ENCODE measurements at places on chromosomes 7 and 10.

GRCh38 chr10:115441907-115442545 lies 348.9 kb downstream of the ATRNL1 start:
- no peak for DNase-seq

- DNase-seq = no peak
Measured at GRCh38 chr10:49115796-49116508, 630 bp upstream of the VSTM4 start.

DNA sequence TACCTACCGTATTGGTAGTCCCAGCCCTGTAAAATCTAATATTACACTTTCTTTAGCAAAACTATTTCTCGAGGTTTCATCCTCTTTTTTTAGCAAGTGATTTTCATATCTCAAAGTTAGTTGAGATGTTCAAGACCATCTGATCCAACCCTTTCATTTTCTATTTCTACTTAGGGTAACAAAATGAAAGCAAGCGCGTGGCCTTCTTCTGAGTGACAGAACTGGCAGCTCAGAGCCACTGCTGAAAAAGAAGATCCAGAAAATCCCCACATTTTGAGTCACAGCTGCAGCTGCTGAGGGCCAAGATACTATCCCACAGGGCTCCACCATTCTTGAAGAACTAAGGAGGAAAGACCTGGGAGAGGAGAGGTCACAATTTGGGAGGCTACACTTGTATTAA lies 24.8 kb upstream of the ZNF800 start:
- no peak for DNase-seq

DNA sequence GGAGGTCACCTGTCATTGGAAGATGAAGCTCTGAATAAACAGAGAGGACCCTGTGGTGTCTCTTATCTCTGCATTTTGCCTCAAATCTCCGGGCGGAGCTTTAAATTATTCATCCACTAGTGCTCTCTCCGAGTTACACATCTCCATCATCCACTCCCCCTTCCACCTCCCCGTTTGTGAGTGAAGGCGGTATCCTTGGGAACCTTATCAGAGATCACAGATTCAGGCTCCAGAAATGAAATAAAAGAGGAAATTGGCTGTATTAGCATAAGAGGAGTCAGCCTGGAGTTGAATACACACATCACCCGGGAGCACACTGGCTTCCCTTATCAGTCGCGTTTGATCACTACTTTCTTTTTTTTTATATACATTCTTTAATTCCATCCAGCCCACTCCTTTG lies 1184.8 kb downstream of the GATA3 start:
- DNase-seq = no peak

GRCh38 chr10:31803606-31804351 lies 124.9 kb downstream of the ARHGAP12 start:
- DNase-seq = no peak

DNA sequence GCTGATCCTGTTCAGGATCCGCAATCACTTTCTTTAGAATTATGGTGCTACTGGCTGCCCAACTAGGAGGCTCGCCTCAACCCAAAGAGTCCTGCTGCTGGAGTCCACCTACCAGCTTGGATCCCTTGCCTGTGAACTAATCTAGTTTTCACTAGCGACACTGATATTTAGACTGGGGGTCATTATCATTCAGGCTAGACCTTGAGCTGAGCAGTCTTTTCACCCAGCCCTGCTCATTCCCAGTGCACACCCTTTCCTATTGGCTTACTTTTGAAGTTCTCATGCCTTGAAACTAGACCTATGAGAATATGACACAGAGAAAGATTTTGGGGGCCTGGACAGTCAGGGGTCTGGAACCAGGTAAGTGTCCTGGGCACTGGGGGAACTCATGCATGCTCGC lies 107.9 kb downstream of the TMEM178B start:
- DNase-seq = no peak

DNA sequence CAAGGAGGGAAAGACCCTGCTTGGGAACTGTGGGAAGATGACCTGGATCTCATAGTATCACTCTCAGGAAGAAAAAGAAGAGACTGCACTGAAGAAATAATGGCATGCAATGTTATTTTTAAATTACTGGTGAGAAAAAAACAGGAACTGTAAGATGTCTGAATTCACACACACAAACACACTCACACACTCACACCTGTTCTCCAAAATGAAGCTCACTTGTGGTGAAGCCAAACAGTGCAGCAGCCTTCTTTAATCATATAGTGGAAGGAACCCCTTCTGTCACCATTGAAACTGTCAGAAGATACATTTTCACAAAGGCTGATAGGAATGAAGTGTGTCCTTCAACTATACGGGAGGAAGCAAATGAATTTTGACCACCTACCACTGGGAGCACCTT lies 156.5 kb upstream of the GHITM start:
- DNase-seq = no peak

DNA sequence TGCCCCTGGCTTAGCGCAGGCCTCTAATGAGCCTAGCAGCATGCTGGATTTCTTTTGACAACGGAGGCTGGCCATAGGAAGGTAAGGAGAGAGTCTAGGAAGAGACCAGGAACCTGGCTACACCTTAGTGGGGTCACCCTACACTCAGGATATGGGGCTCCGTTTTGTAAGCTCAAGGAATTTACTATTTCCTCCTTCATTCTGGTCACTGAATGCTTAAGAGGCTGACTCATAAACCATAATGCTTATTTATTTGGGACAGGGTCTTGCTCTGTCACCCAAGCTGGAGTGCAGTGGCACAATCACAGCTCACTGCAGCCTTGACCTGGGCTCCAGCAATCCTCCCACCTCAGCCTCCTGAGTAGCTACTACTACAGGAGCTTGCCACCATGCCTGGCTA lies 38.4 kb downstream of the CARD11 start:
- DNase-seq = no peak
